ENCODE measurements at places on chromosomes 5 and 9.

DNA sequence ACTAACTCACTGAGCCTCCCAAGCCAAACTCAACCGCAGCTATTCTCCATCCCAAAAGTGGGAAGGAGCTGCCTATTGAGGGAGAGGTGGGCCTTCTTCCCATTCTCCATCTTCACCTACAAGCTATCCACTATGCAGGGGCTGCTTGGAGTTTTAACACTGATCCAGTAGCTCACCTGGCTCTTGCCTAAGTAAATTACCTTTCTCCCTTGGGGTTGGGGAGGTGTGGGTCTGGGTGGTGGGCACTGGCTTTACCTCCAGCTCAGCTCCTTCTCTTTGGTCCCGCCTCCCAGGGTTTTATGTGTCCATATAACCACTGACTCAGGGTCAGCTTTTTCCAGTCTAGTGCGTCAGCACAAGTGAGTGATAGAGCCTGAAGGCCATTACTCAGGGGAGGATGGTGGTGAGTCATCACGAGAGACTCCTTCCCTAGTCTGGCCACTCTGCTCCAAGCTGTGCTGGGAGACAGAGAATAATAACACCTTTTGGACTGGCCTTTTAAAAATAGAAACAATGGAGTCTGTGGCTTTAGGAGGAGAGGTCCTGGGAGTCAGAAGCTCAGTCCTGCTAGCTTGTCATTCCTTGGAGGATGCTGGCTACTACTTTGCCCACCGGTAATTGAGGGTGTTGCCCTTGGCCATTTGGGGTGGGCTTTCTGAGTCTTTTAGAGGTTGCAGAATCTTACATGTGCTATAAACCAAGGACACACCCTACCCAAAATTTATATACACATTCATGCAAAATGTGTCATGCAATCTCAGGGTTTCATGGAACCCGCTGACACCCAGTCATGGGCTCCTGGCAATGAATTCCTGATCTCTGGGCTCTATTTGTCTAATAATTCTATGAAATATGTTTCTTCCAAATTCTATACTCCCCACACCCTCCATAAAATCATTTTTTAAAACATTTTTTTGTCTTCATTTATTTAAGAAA lies 35.6 kb upstream of the ATP6V1G1 start:
- peak; percentile 77 for DNase-seq

DNA sequence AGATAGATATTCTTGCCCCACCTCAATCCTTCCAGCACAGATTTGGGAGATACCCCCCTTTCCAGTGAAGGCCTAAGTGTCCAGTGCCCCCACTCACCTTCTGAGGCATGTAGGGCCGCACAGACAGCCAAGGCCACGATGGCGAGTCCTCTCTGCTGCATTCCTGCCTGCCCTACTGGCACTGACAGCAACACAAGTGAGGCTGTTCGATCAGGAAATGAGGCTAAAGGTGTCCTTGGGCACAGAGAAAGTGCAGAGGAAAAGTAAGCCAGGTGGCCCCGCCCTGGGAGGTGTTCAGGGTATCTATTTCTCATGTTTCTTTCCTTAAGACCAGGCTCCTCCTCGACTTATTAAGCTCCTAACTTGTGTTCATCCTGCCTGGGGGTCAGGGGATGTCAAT lies at the start of gene CCL28:
Gene CCL28 (minus strand): TSS at position 236 of the 400 bp plus-strand sequence. CDS start 75 bp downstream, at position 161.
- DNase-seq = no peak

GRCh38 chr9:70563431-70564204 lies 149.2 kb upstream of the KLF9 start:
- DNase-seq = no peak

DNA sequence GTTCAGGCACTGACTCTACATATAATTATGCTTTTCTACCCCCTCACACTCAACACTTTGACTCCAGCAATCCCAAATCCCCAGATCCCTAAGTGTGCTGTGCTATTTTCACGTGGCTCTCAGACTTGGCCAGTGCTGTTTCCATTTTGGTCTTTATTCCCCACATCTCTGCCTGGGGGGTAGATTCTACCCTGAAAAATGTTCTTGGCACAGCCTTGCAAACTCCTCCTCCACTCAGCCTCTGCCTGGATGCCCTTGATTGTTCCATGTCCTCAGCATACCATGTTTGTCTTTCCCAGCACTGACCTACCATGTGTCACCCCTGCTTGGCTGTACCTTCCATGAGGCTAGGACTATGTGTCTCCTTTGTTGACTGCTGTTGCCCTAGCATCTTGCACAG lies 43.0 kb downstream of the FXN start:
- no peak for DNase-seq

DNA sequence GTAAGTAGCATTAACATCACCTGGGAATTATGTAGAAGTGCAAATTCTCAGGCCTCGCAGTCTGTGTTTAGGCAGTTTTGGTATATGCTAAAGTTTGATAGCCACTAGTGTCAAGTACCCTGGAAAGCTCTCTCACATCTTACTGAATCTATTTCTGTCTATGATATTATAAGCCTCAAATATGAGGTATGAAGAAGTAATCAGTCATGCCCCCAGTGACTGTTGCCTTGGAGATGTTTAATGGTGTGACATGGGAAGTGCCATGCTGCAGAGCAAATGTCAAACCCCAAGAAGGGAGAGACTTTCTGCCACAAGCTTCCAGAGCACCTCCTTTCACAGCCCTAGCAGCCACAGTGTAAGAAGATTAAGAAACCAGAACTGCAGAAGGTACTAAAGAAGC lies 9.8 kb upstream of the PDE8B start:
- no peak for DNase-seq

DNA sequence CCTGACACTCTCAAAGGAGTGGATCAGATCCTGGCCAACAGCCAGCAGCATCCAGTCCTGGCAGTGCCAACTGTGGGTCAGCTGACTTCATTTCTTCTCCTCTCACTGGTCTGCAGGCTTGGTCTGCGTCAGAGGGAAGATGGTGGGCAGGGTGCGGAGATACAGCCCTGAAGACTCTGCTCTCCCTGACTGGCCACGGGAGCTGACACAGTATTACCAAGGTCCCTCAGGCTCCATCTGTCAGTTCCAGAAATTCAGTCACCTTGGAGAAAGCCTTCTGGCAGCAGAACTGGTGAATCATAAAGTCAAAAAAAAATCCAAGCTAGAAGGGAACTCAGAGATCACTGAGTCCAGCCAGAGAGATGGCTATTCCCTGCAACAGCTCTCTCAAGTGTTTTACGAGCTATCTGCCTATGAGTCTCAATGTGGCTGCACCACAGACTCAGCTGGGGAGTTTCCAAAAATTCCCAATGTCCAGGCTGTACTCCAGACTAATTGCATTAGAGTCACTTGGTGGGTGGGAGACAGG lies 27.9 kb downstream of the C1QTNF2 start:
- no peak for DNase-seq

- DNase-seq = no peak
Observed at GRCh38 chr5:146620669-146621051, 104.7 kb upstream of the GPR151 start.

- DNase-seq = peak; percentile 25
Observed at GRCh38 chr5:54243483-54244080, 66.8 kb downstream of the ARL15 start.

- DNase-seq = no peak
Observed at GRCh38 chr5:138280915-138281314, 6.5 kb upstream of the GFRA3 start.

- DNase-seq = no peak
Observed at GRCh38 chr9:123798195-123798594, 131.7 kb downstream of the DENND1A start.

GRCh38 chr5:58457050-58457449 lies 2.8 kb downstream of the PLK2 start:
- no peak for DNase-seq

- no peak for DNase-seq
Observed at GRCh38 chr5:112685931-112686330, 51.8 kb upstream of the APC start.

All from HEK293T (cell line).